NCI-H524 (cell line): ENCODE measurements at places on chromosomes 12 and 14.

DNA sequence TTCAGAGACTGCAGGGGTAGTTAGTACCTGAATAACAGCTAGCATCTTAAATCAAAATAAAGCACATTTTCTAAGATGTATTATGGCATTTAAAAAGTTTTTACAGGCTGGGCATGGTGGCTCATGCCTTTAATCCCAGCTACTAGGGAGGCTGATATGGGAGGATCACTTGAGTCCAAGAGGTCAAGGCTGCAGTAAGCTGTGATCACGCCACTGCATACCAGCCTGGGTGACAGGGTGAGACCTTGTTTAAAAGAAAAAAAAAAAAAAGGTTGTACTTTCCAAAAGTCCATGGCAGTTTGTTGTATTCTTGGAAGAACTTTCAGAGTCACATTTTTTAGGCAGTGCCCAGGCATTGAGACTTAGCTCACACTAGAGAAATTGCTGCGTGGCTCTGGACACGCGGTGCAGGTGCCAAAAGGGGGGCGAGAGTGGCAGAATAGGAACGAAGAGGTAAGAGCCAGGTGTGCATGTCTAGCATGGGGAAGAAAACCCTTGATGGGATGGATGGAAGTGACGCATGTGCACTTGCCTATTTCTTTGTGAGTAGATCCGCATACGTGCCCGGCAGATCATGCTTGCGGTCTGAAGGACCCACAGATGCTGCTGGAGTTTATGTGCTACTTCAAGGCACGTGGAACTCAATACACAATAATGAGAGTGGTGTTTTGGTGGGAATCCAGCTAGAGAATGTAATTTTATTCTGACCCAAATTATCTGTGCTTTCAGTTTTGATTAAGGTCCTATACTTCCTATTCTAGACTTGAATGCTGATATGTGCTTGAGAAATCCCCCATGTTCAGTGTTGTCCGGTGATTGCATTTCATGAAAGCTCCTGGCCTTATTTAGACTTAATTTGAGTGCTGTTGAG, 11.9 kb downstream of the ANKRD13A start:
- no peak for DNase-seq

GRCh38 chr12:130917607-130918006, 36.1 kb upstream of the ADGRD1 start:
- DNase-seq, result no peak

GRCh38 chr14:91857614-91858013, 9.7 kb downstream of the TC2N start:
- DNase-seq, result no peak

DNA sequence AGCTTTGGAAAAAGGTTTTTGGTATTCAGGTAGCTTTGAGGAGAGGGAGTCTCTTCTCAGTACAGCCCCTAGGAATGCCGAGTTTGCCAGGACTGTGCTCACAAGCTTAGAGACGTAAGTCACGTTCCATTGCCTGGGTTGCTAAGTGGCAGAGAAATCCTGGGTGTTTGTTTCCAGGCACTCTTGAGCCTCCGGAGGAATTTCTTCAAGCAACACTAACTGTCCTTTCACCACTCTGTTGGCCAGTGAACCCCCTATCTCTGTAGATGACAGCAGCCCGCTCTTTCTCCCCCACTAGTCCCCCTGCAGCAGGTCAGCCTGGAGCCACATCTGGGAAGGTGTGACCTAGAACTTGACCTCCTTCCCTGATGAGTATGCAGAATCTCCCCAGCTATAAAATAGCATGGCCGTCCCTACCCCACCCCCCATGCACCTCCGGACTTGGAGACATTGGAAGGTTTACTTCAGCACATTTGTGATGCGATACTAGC, 162.7 kb downstream of the ZFP36L1 start:
- DNase-seq, result no peak

DNA sequence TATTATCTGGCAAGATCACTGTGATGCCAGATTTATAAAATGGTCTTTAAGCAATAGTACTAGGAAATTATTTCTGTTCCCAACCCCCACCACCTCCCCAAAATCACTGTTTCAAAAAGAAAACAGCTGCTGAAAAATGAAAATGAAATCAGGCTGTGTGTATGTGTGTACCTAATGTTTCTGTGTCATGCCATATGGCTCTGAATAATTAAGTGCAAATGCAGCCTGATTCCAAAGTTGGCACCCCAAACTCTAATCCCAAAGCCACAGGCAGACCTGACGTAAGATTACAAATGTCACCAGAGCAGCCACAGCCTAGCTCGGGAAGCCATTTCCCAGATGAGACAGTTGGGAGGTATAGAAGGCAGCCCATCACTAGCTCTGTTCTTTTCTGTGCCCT, 175.5 kb downstream of the MED13L start:
- peak; percentile 86 for DNase-seq

- DNase-seq, result no peak
These were observed 356.2 kb downstream of the SNAPC1 start for GRCh38 chr14:62118461-62118860.

GRCh38 chr14:92340931-92341330, 18.0 kb downstream of the SLC24A4 start:
- no peak for DNase-seq

DNA sequence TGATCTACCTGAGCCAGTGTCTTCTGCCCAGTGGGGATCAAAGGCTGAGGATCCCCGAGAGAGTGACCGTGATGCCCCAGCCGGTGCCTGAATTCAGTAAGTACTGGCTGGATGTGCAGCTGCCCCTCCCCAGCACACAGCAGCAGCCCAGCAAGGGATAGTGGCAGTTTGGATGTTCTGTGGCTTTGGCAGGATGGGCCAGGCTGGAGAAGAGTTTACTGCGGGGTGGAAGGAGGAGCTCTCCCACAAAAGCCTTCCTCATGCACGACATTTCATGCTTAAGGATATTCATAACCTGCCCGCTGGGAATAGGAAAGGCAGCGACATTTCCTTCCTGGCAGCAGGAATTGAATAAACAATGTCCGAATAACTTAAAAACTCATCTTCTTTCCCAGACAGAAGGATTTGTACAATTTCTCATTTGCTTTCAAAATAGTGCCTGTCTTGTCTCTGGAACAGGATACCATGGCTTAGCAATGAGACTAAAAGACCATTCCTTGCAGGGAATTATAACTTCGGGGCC, 135.6 kb upstream of the PRMT8 start:
- DNase-seq, result no peak

GRCh38 chr12:116896411-116896924, 14.3 kb upstream of the FBXW8 start:
- no peak for DNase-seq

GRCh38 chr14:34425095-34425851, 36.8 kb downstream of the SPTSSA start:
- DNase-seq, result no peak

DNA sequence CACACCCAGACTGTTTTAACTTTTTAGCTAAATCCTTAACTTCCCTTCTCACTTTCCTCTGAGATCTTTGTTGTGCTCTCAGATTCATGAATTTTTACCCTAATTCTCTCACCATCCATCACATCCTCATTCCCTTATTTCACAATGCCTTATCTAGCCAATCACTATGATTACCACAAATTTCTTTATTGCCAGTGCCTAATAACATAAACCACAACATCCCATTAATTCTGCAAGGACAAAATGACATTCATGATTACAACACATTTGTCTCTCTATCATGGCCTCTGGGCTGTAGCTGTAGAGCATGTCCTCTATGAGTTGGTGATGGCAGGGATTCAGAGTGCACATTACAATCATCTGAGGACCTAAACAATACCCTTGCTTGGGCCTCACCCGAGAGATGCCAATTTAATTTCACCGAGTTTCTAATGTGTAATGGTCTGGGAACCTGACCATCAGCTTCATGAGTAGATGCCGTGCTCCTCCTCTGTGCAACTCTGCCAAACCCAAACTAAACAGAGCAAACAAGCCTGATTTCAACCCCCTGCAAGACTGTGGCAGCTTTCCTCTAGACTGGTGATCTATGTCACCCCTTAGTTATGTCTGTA, 99.3 kb downstream of the SPTSSA start:
- DNase-seq, result no peak

DNA sequence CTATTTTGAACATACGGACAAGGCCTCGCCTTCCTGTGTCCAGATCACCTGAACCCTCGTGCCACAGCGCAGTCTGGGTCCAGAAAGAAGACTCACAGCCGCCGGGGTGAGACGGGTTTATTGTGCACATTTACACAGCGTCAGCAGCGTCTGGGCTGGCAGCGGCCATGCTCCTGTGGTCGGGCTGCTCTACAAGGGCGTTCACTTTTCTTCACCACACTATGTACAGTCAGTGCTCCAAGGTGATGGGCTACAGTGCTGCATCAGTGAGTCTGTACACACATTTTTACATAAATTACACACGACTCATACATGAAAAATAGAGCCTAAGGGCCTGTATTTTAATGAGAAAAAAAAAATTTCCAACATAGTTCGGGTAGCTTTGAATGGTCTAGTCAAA, 18.0 kb downstream of the ZFYVE21 start:
- no peak for DNase-seq

GRCh38 chr14:77043177-77043983, 14.9 kb upstream of the IRF2BPL start:
- no peak for DNase-seq

- no peak for DNase-seq
These were observed 75.8 kb upstream of the OR4E1 start for GRCh38 chr14:21749306-21749868.

DNA sequence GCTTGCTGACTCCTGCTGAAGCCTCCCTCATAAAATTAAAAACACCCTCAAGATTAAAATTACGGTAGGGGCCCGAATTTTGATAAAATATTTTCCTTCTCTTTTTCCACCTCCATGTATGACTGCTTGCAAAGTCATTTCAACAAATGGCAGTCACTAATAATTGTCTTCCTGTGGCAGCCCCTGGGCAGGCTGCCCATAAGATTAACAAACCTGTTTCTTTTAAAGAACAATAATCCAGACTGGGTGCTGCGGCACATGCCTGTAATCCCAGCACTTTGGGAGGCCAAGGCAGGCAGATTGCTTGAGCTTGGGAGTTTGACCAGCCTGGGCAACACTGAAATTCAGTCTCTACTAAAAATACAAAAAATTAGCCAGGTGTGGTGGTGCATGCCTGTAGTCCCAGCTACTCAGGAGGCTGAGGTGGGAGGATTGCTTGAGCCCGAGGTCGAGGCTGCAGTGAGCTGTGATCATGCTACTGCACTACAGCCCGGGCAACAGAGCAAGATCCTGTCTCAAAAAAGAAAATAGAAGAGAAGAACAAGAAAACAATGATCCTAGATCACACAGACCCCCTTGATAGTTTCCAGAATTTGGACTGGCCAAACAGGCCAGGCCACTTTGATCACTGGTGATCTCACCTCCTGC, 8.7 kb downstream of the SAV1 start:
- DNase-seq, result no peak

- DNase-seq, result no peak
These were observed 136.1 kb upstream of the SLC38A2 start for GRCh38 chr12:46508651-46509050.

DNA sequence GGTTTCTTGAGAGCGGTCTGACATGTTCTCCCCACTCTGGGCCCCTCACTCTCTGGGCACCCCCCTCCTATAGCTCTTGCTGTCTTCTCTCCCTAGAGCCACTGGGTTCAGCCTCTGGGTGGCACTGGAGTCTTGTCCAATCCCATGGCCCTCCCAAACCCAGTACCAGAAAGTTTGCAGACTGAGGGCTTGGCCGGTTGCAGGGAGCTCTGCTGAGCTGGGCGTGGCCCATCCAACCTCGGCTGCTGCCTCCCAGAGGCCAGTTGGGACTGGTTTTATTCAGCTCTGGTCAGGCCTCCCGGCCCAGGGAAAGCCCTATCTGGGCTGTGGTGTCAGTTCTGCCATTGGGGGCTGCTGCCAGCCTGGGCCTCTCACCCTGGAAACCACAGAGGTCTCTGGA, 37.9 kb downstream of the ISCA2 start:
- peak; percentile 41 for DNase-seq

GRCh38 chr14:28742171-28742846, 24.3 kb upstream of the FOXG1 start:
- DNase-seq, result no peak

- no peak for DNase-seq
These were observed 7.9 kb downstream of the VWF start for GRCh38 chr12:6116471-6117021.

DNA sequence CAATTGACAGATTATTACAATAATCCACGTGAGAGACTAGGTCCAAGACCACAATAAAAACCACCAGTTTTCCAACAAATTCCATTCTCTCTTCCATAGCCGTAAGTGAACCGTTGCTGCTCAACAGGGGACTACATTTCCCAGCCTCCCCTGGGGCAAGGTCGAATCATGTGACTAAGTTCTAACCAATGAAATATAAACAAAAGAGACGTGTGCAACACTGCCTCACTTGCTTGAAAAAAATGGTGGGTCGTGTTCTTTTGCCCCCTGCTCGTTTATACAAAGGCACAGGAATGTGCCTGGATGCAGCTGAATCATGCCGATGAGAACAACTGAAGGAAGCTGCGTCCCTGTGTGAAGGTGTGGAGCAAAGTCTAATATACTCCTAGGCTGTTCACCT, 51.1 kb downstream of the HSPB8 start:
- DNase-seq, result peak; percentile 50

- DNase-seq, result no peak
These were observed 109.2 kb upstream of the FLRT2 start for GRCh38 chr14:85420707-85421106.

DNA sequence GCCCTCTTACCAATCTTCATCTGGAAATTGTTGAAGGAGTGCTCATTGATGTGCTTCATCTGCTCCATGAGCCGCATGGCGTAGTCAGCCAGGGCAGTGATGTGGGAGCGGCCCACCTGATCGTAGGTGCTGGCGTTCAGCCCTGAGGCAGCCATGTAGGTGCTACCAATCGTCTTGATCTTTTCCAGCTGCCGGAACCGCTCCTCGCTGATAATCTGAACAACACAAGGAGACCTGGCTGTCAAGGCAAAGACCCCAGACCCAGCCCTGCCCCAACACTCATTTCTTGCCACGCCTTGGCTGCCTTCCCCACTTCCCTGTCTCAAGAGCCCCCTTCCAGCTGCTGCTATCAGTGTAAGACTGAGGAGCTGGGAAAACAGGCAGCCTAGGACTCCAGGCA, 18.1 kb downstream of the ADCY6 start:
- no peak for DNase-seq

DNA sequence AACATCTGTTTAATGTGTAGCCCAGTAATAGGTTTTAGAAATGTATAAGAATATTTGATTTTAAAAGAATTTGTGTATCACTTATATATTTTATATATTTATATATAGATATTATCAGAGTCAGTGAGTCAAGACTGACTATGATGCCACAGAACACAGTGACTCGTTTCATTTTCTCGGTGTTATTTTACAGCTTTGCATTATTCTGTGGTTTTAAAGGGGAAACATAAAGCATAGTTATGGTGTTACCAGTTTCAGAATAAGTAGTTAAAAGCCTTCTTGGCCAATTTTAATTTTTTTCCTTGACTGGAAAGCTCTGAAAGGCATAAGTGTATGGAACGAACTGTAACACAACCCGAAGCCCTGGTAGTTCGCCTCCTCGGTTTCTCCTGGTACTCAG, 91.0 kb downstream of the GRIP1 start:
- no peak for DNase-seq

- no peak for DNase-seq
These were observed 6.7 kb upstream of the STXBP6 start for GRCh38 chr14:25056688-25057078.
